ENCODE measurements at places on chromosomes 1 and 21.

DNA sequence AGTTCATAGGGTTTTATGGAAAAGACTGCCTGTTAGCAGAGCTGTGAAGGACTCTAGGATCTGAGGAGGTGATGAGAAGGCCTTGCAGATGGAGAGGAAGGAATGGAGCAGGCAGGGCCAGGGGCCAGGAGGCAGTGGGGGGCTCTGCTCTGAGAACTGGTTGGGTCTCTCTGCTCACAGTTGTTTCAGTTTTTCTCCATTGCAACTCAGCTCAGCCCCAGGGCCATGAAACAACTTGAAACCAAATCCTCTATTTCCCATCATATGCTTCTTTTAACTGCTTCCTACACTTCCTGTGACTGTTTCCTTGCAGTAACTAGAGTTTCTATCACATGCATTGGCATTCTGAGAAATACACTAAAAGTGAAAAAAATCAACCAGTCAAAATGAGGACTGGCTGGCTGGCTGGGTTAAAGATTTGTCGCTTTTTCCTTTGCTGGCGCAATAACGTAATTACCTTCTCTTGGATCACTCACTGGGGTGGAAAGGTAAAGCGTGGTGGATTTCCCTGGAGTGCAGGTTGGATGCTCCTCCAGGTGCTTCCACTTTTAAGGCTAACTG is 172.0 kb downstream of the CDC7 start:
- no peak for DNase-seq

- DNase-seq: no peak
Observed at GRCh38 chr1:245952383-245953026, 554.6 kb downstream of the SMYD3 start.

GRCh38 chr1:201893431-201893830 is 4.7 kb downstream of the SHISA4 start:
- DNase-seq: no peak

- DNase-seq: no peak
Observed at GRCh38 chr1:228743405-228743804, 8.1 kb downstream of the RHOU start.

DNA sequence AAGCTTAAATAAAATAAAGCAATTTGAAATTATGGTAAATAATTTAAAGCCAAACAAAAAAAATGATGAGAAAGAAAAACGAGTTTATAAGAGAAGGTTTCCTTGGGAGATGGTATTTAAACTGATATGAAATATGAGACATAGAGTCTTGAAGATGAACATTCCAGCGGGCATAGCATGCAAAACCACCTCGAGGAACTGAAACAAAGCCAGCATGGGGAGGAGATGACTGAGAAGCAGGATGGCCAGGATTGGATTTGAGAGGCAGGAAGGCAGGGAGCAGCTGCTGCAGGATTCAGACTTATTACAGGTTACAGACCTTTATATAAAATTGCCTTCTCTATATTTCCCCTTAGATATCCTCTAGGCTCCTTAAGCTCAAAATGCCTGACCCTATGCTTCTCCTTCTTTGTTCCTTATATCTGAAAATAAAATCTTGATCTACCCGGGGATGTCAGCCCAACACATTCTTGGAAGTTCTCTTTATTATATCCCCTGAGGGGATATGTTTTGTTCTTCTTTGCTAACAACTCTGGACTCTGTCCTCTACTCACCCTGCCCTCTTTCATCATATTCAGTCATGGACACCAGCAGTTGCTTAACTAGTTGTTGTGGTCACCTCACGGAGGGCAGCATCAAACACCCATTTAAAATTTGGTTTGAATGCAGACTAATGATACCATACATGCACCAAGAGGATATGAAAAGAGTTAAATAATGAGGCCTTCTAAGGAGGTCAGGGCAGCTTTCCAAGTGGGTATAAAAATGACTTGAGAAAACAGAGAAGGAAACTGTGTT is 719.1 kb upstream of the B3GALT2 start:
- DNase-seq: no peak

GRCh38 chr1:91997607-91998195 is 32.1 kb upstream of the EPHX4 start:
- DNase-seq: peak; percentile 65

GRCh38 chr1:68347415-68347814 is 102.3 kb downstream of the RPE65 start:
- no peak for DNase-seq

DNA sequence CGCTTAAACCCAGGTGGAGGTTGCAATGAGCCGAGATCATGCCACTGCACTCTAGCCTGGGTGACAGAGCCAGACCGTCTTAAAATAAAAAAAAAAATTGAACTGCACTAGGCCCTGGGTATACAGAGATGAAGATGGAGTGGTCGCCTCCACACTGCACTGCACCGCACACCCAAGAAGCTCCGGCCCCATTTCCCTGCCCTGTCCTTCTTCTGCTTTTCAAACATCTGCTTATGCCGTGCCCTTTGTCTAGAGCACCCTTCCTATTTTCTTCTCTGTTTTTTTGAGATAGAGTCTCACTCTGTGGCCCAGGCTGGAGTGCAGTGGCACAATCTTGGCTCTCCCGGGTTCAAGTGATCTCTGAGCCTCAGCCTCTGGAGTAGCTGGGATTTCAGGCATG is 17.4 kb downstream of the IQGAP3 start:
- DNase-seq: no peak

DNA sequence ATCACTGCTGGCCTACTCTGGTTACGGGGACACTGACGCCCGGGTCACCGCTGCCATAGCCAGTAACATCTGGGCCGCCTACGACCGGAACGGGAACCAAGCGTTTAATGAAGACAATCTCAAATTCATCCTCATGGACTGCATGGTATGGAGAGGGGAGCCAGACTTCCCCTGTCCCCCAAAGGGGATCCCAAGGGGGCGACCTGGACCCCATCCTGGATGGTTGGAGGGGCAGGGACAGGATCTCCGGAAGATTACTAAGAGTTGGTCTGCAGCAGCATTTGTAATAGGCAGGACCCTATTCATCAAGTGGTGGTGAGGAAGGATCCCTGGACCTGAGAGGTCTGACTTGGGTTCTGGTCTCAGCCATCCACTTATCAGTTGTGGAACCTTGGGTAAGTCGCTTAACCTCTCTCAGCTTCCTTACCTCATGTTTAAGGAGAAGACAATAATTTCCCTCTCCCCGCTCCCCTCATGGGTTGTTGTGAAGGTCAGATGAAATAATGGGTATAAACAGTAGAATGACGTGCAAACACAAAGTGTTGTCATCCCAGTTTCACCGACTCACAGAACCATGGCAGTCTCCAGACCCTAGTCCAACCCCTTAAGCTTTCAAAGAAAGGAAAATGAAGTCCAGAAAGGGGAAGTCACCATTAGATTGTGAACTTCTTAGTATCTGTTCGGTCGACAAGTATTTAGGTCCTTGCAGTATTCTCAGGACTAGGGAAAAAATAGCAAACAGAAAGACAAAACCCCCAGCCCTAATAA is 883 bp downstream of the LAMTOR2 start:
- peak; percentile 54 for DNase-seq

- DNase-seq: no peak
Observed at GRCh38 chr21:23936991-23937390, 1670.3 kb downstream of the MRPL39 start.

DNA sequence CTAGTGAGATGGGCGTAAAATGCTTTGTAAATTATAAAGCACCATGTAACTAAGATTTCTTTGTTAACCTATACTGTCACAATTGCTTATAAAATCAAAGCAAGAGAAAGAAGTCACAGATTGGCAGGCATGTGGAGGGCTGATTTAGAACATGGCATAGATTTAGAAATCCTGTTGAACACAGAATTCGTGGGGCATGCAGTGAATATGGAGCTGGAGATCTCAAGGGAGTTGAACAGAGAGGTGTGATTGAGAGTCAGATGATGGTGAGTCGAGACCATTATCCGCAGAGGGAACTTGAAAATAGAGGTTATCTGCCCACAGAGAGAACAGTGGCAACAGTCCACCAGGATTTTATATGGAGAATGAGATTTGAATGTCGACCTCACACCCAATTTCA is 27.6 kb downstream of the PBX1 start:
- no peak for DNase-seq

GRCh38 chr1:101728029-101728428 is 268.7 kb downstream of the OLFM3 start:
- DNase-seq: no peak

DNA sequence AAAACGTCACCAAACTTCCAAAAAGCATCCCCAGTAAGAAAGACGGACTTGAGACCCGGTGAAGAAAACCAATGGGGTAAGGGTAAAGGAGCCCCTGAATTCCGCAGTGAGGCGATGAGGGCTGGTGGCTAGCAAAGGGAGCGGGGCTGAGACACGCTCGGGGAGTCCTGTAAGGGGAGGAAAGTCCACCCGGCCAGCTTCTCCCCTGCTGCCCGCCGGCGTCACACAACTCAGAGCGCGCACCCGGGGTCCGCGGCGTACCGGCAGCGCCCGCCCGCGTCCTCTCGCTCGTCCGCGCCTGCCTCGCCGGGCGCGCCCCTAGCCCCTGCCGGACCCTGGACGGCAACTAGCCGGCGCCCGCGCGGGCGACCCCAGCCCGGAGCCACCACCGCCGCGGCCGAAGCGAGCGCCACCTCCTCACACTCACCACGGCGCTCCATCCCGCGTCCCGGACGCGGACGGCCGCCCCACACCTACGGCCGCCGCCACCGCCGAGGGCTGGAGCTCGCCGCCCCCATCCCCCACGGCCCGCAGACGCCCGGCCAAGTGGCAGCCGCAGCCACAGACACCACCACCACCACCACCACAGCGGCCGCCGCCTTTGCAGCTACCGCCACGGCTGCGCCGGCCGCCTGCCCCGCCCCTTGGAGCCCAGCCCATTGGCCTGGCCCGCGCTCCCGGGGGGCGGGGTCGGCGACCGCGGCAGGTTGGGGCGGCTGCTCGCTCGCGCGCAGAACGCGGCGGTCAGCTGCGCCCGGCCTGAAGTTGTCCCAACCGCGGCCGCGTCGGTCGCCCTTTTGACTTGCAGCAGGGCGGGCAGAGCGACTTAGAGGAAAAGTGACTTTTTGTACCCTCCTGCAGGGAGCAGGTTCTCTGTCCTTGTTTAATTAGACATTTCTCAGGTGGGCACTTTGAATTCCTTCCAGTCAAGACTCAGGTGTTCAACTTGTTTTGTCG is 10.0 kb upstream of the ARHGAP29 start:
- DNase-seq: peak; percentile 79

DNA sequence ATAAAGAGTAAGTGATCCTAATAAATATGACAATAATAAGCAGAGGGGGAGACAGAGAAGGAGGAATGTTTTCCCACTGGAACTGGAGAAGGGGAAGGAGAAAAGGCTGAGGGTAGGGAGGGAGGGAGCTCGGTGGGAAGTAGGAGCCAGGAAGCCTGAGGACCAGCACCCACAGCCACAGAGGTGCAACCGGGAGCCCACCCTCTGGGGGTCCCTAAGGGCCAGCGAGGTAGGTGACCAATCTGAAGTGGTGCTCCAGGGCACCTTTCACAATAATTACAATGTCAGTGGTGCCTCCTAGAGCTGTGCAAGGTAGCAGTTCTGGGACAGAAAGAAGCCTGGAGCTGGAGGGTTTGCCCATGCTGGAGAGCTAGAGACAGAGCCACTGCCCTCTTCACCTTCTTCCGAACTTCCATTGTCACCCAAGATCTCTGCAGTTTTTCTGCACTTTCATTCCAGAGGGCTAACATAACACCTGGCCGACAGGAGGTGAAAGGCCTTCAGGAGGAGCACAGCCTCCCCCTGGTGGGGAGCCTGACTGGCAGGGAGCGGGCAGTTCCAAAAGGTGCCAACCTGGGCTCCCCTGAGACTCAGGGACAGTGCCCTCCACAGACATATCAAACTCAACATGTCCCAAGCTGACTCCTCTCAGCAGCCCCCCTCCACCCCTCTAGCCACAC is 4.1 kb upstream of the AHCYL1 start:
- DNase-seq: no peak

DNA sequence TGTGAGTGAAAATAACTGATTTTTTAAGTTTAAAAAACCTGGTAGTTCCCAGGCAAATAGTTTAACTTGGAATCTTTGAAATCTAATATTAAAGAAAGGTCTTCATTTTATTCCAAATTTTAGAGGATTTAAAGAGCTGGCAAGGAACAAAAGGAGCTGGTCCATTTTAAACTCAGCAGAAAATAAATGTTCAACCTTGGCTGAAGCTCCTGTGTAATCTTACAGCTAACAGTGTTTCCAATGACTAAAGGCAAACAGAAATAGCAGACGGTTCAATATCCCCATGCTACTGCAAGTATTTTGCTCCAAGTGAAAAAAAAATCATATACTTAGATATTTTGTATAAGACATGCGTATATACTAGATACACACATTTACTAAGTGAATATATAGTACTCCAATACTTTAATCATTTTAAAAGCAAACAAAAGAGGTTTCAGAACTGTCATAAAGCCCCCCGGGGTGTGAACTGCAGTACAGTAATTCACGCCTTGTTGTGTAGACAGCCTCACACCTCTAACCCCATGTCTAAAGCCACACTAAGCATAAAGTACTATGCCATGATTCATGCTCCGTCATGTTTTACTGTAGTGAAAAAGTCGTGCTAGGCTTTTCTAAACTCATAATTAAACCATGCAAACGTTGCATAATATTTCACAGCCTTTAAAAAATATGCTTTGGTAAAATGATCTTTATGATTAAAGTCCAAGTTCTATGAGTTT is 132.2 kb downstream of the CLIC6 start:
- DNase-seq: peak; percentile 92

DNA sequence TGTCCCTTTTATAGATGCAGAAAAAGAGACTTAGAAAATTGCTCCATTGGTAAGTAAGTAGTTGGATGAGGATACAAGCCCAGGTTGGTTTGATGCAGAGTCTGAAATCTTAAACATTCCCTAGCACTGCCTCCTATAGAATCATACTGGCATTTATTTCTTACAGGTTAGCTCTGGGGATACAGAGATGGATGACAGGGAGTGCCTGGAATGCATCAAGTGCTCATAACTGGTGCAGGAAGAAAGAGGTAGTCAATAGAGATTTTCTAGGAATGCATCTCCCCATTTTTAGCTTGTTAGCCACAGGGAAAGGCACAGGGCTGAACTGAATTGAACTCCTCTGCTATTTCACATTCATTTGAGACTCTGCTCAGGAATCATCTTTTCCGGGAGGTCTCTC is 269.0 kb upstream of the USP24 start:
- DNase-seq: no peak

DNA sequence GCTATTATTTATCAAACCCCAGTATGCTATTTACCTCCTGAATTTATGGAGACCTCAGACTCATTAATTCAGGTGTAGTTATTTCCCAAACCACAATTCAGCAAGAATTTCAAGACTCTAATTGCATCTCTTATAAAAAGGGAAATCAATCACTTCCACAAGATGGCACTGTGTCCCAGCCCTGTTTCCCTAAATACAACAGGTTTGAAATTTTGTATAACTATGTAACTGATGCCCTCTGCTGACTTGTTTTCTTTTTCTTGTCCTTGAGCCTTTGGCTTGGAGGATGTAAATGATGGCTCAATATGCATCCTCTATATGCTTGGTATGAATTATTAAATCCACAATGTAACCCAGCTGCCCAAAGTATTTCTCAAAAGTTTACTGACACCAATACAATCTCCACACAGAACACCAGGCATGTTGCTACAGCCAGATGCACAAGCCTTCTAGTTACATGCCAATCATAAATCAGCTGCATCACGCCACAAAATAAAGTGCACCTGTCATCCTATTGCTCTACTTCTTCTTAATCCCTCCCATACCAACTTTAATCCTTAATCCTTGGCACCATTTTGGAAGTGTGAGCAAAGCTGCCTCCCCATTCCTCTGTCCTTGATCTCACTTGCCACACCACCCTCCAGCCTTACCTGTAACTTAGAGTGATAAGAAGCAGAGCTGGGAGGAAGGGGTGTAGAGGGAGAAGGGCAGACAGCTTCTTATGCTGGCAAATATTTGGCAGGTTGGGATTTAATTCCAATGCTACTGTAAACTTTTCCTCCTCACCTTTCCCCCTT is 9.0 kb downstream of the C1orf105 start:
- DNase-seq: peak; percentile 75

- DNase-seq: no peak
Observed at GRCh38 chr1:199042193-199042592, 403.4 kb downstream of the PTPRC start.

Data from GM23248 (cell line).